ENCODE measurements at places on chromosomes 16 and 17.

DNA sequence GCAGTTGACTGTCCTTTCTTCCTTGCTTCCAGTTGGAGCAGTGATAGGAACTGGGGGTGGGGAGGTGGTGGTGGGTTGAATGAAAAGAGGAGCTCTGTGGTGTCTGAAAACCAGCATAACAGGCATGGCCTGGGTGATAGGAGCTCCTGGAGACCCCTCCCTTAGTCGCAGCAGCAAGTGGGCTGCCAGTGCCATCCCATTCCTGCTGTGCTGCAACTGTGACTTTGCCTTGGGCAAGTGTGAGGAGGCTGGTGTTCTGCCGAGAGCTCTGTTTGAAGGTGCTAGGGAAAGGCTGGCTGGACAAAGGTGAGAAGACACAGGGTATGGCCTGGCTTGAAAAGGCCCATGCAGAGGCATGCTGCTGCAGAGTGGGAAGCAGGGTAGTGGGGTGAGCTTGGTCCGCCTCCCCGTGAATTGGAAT, 2.7 kb upstream of the CDK5R1 start:
- no peak for DNase-seq

DNA sequence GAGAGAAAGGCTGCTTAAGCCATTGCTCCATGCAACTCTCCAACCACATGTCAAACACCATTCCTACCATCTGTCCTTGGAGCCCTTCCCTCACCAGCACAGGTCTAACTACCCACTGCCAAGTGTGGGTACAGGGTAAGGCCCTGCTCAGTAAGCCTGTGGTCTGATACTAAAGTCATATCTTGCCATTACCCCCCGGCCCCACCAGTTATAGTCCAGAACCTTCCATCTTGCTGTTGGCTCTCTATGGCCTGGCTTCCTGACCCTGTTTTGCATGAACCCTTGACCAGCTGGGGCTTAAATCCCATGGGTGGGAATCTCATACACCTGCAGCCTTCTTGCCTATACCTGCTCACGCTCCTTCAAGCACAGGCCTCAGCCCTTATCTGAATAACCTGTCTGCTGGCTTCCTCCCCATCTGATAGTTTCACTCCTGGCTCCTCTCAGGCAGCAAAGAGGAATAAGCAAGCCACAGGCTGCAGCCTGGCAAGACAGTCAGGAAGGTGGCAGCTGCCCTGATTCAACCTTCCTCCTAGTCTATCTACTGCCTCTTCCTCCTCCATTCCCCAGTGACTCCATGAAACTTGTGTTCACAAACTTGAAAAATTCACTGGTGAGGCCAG, 64.1 kb downstream of the ZFHX3 start:
- no peak for DNase-seq

- no peak for DNase-seq
Measured at GRCh38 chr17:45333702-45334092, 16.9 kb upstream of the MAP3K14 start.

DNA sequence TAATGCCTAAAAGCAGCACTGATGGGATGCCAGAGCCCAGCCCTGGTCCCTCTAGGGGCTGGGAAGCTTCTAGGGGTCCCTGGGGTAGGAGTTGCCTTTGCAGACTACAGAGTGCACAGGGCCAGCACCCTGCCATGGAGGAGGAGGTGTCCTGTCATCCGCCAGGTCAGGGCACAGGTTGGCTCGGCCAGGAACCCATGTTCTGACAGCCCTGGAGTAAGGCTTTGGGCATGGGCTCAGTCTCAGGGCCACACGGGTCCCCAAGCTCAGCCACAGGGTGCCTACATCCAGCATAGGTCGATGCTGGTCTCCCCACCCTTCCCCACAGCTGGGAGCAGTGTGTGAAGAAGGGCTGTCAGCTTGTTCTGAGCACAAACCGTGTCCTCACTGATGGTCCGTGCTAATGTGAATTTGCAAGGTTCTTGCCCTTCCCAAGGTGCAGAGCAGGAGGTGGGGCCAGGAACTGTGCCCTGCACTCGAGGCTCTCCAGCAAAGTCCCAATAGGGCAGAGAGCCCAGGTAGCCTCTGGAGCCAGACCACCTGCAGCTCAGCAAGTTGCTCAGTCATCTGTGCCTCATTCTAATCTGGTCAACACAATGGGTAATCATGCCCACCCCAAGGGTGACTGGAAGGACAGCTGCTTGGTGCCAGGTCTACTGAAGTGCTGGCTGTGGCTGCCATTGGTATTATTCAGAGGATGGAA, 72.8 kb downstream of the AMFR start:
- no peak for DNase-seq

GRCh38 chr16:21185659-21186325, 25.6 kb downstream of the ZP2 start:
- no peak for DNase-seq

DNA sequence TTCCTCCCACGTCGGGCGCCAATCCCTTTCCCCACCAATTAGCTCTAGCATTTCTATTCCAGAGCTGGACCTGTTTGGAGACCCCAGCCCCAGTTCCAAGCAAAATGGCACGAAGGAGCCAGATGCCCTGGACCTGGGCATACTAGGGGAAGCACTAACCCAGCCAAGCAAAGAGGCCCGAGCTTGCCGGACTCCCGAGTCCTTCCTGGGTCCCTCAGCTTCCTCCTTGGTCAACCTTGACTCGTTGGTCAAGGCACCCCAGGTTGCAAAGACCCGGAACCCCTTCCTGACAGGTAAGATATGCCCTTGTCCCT, 5.6 kb upstream of the SPATA20 start:
- DNase-seq: no peak

GRCh38 chr16:78127130-78127529, 27.7 kb downstream of the WWOX start:
- DNase-seq: no peak

GRCh38 chr17:63984236-63984635, 11.5 kb upstream of the SCN4A start:
- no peak for DNase-seq

GRCh38 chr16:24668481-24669061, 60.9 kb upstream of the TNRC6A start:
- DNase-seq: no peak

DNA sequence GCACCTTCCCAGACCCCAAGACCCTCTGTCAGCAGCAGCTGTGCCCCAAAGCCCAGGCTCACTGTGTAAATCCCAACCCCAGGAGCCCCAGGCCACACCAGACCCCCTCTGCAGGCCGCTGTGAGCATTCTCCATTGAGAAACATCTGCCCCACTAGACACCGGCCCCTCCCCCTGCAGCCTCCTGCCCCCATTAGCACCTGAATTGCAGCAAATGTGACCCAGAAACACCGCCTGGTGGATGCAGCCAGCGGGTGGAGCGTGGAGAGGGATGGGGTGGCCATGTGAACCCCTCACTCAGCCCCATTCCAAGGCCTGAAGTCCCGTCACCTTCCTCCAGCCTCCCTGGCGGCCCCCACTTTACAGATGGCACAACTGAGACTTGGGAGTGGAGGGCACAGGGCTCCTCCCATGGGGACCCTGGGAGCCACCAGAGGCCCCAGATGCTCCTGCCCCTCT, 2.2 kb downstream of the UBALD1 start:
- no peak for DNase-seq

DNA sequence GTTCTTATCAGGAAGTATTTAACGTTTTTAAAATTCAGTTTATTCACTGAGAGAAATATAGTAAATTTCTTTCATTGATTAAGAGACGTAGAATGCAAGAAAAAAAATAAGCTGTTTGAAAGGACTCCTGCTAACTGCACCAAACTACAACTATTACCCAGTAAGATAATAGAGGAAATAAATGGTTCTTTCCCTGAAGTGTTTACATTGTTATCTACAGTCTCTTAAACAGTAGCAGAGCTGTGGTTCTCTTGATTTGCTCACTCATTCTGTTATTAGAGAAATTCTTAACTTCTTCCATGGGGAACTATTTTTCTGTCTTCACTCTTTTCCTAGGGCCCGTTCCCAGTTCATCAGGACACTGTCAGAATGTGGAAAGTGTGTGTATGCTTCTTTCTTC, 973.0 kb downstream of the KCNJ2 start:
- no peak for DNase-seq

DNA sequence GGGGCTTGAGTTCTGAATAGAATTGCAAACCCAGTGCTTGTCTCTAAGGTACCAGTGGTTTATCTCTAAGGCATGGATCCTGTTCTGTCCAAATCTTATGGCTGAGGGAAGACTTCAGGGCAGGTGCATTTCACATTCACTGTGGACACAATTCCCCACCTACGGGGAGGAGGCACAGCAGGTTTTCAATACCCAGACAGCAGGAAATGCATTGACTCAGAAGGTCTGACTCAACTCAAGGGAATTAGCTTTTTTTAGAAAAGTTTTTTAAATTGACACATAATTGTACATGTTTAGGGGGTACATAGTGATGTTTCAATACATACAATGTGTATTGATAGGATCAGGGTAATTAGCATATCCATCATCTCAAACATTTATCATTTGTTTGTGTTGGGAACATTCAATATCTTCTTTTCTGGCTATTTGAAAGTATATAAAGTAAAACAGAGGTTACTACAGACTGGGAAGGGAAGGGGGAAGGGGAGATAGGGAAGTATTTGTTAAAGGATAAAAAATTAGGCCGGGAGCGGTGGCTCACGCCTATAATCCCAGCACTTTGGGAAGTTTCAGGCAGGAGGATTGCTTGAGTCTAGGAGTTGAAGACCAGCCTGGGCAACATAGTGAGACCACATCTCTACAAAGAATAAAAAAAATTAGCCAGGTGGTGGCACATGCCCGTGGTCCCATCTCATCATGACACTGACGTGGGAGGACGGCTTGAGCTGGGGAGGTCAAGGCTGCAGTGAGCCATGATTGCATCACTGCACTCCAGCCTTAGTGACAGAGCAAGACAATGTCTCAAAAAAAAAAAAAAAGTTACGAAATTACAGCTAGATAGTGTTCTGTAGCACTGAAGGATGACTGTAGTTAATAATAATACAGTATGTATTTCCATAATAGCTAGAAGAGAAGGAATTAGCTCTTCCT, 54.9 kb downstream of the RGS9 start:
- no peak for DNase-seq

- DNase-seq: no peak
Measured at GRCh38 chr16:57374067-57374534, 1.8 kb downstream of the CX3CL1 start.

- DNase-seq: no peak
Measured at GRCh38 chr17:81419319-81419885, 24.1 kb downstream of the BAHCC1 start.

GRCh38 chr17:36535669-36536081, 888 bp downstream of the PIGW start:
- no peak for DNase-seq

- DNase-seq: no peak
Measured at GRCh38 chr16:22692034-22692433, 121.9 kb upstream of the HS3ST2 start.

DNA sequence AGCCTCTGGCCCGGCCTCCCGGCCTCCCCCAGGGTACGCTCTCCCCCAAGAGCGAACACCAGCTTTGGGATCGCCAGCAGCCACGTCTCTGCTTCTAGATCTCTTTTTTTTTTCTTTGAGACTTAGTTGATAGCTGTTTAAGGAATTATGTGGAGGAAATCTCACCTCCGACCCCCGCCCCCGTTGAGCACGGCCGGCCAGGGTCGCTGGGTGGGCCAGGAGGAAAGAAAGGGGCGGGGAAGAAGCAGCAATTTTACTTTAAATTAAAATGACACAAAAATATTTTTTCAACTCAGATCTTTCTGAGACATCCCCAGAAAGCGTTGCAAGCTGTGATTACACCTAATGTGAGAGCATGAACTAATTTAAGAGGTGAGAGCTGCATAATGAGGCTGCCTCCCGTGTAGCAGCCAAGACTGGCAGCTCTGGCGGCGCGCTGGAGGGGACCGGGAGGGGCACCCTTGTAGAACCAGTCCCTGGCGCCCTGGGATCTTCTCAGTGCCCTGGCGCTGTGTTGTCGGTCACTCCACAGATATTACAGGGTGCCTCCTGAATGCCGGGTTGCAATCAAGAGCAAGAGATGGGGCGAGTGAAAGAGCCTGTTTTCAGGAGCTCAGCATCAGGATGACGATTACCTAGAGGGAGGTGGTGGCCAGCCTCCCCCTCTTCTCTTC, 1.9 kb upstream of the CBLN1 start:
- DNase-seq: no peak

DNA sequence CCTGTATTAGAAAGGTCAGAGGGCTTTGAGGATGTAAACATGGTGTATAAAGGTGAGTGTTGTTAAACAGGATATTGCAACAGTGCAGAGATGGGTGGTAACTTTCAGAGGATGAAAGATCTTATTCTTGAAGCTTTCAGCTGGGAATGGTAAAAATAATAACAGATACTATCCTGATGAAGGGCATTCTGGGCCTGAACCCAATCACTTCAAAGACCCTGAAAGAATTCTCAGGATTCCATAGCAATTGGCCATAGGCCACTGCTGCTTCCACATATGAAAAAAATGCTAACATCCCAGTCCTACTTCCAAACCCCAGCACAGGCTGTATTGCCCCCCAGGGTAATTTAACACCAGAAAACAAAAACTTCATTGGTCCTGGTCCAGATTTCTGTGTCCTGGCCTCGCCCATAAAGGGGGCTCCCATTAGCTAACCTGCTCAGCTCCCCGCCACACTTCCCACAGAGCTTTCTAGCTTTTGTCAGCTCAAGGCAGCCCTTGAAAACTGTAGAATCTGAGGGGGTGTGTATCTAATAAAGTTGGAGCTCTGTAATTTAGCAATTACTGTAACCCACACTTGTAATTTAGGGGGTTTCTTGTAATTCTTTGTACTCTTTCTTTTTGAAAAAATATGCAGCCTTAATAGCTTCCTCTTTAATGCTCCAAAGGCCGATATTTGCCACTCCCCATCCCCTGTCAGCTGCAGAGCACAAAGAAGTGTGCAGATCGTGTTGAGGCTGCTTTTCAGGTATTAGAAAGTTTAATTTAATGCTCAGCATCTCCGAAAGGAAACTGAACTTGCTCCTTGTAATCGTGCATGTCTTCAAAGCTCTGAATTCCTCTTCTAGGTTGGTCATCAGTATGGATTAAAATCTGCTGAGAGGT, 371.5 kb downstream of the SEC14L1 start:
- DNase-seq: no peak

DNA sequence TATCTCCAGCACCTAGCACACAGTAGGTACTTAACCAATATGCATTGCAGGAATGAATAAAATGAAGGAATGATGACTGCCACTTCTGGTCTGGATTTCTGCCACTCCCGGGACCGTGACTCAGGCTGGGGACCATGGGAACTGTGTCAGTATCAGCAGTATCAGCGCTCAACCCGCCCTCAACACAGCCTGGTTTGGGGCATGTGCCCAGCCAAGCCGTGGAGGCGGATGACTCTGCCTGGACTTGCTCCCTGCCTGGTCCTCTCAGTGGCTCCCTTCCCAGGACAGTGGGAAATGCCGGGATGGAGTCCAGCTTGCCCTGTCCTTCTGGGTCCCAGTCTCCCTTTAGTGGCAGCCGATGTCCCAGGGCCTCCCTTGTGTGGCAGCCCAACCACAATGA, 55.1 kb downstream of the SRCIN1 start:
- no peak for DNase-seq

GRCh38 chr17:58615768-58616659, 75.8 kb downstream of the TEX14 start:
- no peak for DNase-seq

GRCh38 chr17:77185137-77185536, 44.4 kb downstream of the SEC14L1 start:
- DNase-seq: no peak

GRCh38 chr16:50665128-50665878, 15.8 kb downstream of the SNX20 start:
- peak; percentile 44 for DNase-seq

GRCh38 chr17:72385475-72385874, 264.7 kb downstream of the SOX9 start:
- no peak for DNase-seq

- DNase-seq: no peak
Measured at GRCh38 chr17:66330646-66331037, 28.2 kb downstream of the PRKCA start.
